Osteocyte (in vitro differentiated cells): ENCODE measurements at places on chromosomes 1 and 21. TPM values are rescaled to one million over a fixed set of nuclear protein-coding genes. Genes with fewer than 3 reads are reported as not detected.

DNA sequence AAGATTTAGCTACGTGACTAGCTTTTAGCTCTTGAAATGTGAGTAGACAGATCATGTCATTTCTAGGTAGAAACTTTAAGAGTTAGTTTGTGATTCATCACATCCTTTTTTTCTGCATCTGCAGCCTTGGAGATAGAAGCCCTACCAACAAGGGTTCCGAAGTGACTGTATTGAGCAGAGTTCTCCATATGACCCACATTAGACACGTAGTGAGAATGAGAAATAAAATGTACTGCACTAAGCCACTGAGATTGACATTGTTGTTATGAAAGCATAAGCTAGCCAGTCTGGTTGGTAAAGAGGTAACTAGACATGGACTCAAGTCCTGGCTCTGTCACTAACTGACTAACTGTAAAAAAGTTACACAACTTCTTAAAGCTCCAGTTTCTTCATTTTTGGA lies 296.1 kb downstream of the PDE4B start:
- no peak for DNase-seq
- no peak overlapping the region for H3K27ac ChIP-seq
- no peaks in the 10 kb centered on the region for H3K36me3 ChIP-seq

DNA sequence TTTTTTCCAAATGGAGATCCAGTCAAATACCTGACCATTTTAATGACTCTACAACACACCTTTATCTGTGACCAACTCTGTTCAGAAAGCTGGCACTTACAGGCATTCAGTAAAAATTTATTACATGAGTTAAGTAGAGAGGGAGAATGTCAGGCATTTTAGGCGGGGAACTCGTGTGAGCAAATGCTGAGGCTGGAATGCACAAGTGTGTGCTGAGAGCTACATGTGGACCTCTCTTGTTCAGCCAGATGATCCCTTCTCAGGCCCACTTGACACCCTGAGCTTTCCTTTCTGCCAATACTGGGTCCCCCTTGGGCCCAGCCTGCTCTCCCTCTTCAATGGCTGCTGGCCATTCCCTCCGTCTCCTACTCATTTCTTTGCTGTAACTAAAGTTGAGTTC lies 11.7 kb downstream of the PPIH start:
- H3K27me3 ChIP-seq, result no peaks in the 10 kb centered on the region
- no peak overlapping the region for H3K27ac ChIP-seq
- no peak for DNase-seq
- peaks cover 36% of the 10 kb centered on the region for H3K36me3 ChIP-seq
- no peak overlapping the region for H3K4me3 ChIP-seq

GRCh38 chr1:44237721-44238457 lies 24.6 kb downstream of the DMAP1 start:
- no peak for DNase-seq
- H3K27ac ChIP-seq, result no peak overlapping the region
- no peaks in the 10 kb centered on the region for H3K27me3 ChIP-seq
- peaks cover 24% of the 10 kb centered on the region for H3K4me1 ChIP-seq
- H3K4me3 ChIP-seq, result no peak overlapping the region
- H3K36me3 ChIP-seq, result peaks cover 9% of the 10 kb centered on the region

GRCh38 chr1:52571783-52572182 lies 18.9 kb upstream of the TUT4 start:
- H3K4me3 ChIP-seq, result no peak overlapping the region
- no peak for DNase-seq
- no peaks in the 10 kb centered on the region for H3K36me3 ChIP-seq
- no peak overlapping the region for H3K27ac ChIP-seq

DNA sequence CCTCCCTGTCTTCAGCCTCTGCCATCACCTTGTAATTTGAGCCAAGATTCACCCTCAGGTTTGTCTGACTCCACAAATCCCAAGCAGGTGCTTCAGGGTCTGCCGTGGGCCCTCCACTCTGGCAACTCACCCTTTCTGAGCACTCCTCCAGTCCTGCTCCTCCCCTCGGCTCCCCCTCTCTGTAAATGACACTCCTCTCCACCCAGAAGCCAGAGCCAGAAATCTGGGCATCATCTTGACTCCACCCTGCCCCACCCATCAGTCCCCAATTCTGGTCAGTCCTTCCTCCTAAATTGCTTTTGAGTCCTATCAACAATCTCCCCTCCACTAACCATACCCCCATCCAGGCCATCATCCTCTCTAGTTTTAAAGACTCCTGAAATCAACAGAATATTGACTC lies 40.5 kb downstream of the RCSD1 start:
- H3K36me3 ChIP-seq, result no peaks in the 10 kb centered on the region
- no peak for DNase-seq
- no peak overlapping the region for H3K4me3 ChIP-seq
- peaks cover 10% of the 10 kb centered on the region for H3K4me1 ChIP-seq
- peak overlapping the region; percentile 19 for H3K27ac ChIP-seq

DNA sequence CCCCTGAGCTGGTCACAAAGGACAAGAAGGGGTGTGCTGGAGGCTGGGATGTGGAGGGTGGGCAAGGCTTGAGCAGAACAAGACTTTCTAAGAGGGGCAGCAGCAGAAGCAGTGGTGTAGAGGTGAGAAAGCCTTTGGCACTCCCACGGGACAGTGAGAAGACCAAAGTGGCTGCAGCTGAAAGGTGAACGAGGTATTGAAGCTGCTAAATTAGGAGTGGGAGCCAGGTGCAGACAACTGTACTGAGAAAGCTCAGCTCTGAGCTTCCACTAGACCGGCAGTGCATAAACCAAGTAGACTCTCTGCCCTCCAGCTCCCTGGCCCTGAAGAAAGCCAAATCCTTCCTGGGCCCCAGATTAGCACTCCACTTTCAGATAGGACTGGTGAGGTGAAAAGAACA lies 93.0 kb downstream of the VWA5B1 start:
- no peak overlapping the region for H3K27ac ChIP-seq
- no peak overlapping the region for H3K4me3 ChIP-seq
- H3K4me1 ChIP-seq, result peaks cover 2% of the 10 kb centered on the region
- DNase-seq, result no peak
- H3K36me3 ChIP-seq, result no peaks in the 10 kb centered on the region

DNA sequence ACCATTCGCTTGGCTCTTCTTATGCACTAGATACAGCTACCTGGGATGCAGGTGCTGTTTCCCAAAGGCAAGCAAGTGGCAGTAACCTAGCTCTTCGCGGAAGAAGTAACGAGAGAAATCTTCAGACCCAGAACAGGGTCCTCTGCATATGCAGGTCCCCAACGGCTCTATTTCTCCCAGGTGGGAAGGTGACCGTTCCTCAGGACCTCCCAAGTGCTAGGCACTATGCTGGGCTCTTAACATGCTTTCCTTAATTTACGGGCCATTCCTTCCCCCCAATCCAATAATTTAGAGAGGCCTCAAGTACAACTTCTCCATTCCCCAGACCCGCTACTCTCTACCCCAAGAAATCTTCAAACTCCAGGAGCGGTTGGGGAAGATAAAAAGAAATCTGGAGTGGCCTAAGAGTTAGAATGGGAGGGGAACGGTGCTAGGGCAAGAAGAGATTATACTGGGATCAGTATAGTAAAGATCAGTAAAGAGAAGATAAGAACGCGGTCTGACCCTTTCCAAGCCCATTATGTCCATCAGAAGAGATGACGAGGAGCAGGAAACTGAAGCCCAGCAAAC lies 410 bp downstream of the TXNDC12 start:
- no peaks in the 10 kb centered on the region for H3K27me3 ChIP-seq
- H3K4me3 ChIP-seq, result peak overlapping the region; percentile 98
- peaks cover 9% of the 10 kb centered on the region for H3K36me3 ChIP-seq
- H3K4me1 ChIP-seq, result peaks cover 45% of the 10 kb centered on the region
- peak overlapping the region; percentile 98 for H3K27ac ChIP-seq

DNA sequence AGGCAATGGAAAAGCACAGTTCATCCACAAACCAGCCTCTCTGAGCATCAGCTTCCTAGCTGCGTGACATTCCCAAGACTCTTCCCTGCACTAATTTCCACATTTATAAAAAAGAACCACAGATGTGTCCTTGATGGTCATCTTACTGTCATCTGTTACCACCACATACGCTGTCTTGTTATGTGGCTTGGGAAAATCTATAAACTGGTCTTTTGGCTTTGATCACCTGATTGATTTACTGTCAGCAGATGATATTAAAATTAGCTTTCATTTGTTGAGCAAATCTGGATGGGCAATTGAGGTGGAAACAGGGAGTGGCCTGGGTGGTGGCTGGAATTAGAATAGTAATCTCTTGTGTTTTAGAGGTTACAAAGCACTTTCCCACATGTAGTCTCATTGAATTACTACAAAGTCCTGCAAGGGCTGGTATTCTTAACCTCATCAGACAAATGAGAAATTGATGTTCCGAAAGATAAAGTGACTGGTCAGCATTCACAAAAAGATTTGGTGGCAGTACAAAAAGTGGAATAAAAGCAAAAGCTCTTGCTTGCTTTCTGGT lies 231.7 kb upstream of the SGIP1 start:
- H3K27ac ChIP-seq, result no peak overlapping the region
- no peaks in the 10 kb centered on the region for H3K36me3 ChIP-seq
- H3K27me3 ChIP-seq, result no peaks in the 10 kb centered on the region
- DNase-seq, result no peak

DNA sequence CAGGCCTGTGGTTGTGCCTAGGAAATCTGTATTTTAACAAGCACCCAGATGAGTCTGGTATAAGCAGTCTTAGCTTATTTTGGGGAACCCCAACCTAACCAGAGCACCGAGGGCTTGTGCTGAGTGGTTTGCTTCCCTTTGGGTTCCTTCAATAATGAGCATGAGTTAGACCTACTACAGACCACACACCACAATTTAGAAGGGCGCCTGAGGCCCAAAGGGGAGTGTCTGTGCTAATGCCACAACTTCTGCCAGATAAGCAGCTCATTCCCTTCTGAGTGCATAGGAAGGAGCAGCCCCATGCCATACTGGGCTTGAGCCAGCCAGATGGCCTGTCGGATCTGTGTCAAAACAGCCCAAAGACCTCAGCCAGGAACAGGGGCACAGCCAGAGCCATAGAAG lies 15.4 kb upstream of the LSS start:
- H3K4me1 ChIP-seq, result no peaks in the 10 kb centered on the region
- H3K36me3 ChIP-seq, result peaks cover 59% of the 10 kb centered on the region
- no peak overlapping the region for H3K4me3 ChIP-seq

DNA sequence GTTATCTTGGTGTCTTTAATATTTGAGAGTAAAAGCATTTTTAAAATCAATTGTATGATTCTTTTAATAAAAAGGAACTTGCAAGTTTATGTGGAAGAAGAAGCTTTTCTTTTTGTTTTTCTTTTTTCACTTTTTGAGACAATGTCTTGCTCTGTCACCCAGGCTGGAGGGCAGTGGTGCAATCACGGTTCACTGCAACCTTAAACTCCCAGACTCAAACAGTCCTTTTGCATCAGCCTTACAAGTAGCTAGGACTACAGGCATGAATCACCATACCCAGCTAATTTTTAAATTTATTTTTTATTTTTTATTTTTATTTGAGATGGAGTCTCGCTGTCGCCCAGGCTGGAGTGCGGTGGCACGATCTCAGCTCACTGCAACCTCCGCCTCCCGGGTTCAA lies 34.1 kb downstream of the CMPK1 start:
- DNase-seq, result no peak
- H3K36me3 ChIP-seq, result peaks cover 22% of the 10 kb centered on the region
- no peak overlapping the region for H3K27ac ChIP-seq
- H3K27me3 ChIP-seq, result no peaks in the 10 kb centered on the region

GRCh38 chr1:67041841-67042503 lies 12.0 kb downstream of the SLC35D1 start:
- H3K4me1 ChIP-seq, result no peaks in the 10 kb centered on the region
- no peaks in the 10 kb centered on the region for H3K27me3 ChIP-seq
- H3K27ac ChIP-seq, result no peak overlapping the region
- no peak for DNase-seq
- no peak overlapping the region for H3K4me3 ChIP-seq

DNA sequence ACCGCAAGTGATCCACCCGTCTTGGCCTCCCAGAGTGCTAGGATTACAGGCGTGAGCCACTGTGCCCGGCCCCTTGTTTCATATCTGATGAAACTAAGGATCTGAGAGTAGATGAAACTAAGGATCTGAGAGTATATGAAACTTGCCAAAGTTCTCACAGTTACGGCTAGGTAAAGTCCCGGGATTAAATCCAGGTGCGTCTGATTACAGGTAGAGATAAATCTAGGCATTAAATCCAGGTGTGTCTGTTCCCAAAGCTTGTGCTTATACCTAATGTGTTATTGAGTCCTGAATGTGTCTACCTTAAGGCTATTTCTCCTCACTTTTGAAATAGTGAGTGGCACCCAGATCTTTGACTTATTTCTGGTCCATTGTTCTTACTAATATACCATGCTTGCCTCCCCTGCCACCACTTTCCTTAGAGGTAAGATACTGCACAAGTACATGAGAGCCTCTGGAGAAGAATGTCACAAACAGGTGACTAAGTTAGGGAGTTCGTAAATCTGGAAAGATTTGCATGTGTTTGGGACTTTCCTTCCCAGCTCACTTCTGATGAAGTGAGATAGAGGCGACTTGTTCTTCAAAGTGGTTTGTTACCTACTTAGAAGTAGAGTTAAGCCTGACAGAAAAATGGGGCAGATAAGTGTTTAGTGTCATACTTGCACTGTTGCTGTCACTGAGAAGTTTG lies 66.5 kb downstream of the AK4 start:
- DNase-seq, result no peak
- no peak overlapping the region for H3K27ac ChIP-seq
- H3K4me1 ChIP-seq, result peaks cover 6% of the 10 kb centered on the region
- no peak overlapping the region for H3K4me3 ChIP-seq

- H3K4me3 ChIP-seq, result no peak overlapping the region
- DNase-seq, result no peak
- H3K36me3 ChIP-seq, result no peaks in the 10 kb centered on the region
Measured at GRCh38 chr1:152495066-152495675, 15.4 kb upstream of the LCE5A start.

DNA sequence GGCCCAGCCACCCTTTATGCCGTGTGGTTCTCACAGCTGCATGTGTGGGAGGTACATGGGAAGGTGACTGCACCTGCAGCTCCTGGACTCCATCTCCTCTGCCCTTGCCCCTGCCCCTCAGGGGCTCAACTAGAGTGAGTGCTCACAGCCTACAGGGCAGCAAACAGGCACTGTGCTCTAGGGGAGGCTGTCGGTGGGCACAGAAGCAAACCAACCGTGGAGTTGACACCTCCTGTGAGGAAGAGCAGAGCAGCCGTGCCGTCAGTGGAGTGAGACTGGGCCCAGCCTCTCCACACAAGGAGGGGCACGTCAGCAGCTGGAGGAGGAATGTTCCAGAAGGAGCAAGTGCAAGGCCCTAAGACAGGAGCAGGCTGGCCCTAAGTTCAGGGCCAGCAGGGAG lies 32.7 kb downstream of the BMP8A start:
- no peak overlapping the region for H3K4me3 ChIP-seq
- no peaks in the 10 kb centered on the region for H3K27me3 ChIP-seq
- no peak overlapping the region for H3K27ac ChIP-seq
- H3K36me3 ChIP-seq, result peaks cover 7% of the 10 kb centered on the region
- DNase-seq, result no peak

DDR2 gene
- total RNA-seq, result 173 and 185 TPM in 2 replicates

ACTL8 gene
- not detected in 2 replicates for total RNA-seq

ASCL5 gene
- not detected in 2 replicates for total RNA-seq

SPRR5 gene
- total RNA-seq, result not detected in 2 replicates

SPRR2F gene
- total RNA-seq, result not detected in 2 replicates

BLACAT1 gene
- not detected in 2 replicates for total RNA-seq

CD244 gene
- total RNA-seq, result not detected in 2 replicates

CHD5 gene
- total RNA-seq, result 0.16 and 0.43 TPM in 2 replicates

VWA1 gene
- 15.6 and 17.5 TPM in 2 replicates for total RNA-seq

HRNR gene
- total RNA-seq, result not detected in 2 replicates

ELAVL4 gene
- total RNA-seq, result not detected in 2 replicates

ITGB2 gene
- 0.62 and 1.1 TPM in 2 replicates for total RNA-seq
